ENCODE measurements at places on chromosomes 3 and 15. TPM values are rescaled to one million over a fixed set of nuclear protein-coding genes. Genes with fewer than 3 reads are reported as not detected.

The ISLR2 gene
- total RNA-seq: 0.72 TPM

The CYP1A2 gene
- not detected for total RNA-seq

The MAP6D1 gene
- total RNA-seq: 2.0 TPM

The ABI3BP gene
- total RNA-seq: 1.4 TPM

The GMNC gene
- total RNA-seq: 0.14 TPM

The NLGN1 gene
- total RNA-seq: 6.7 TPM

The PLEKHO2 gene
- 39.7 TPM for total RNA-seq

The GTF2A2 gene
- total RNA-seq: 18.4 TPM

All from placental pericyte (primary cell).